Nucleus accumbens (tissue), 56 donors: ENCODE measurements at places on chromosomes 16 and 17.

DNA sequence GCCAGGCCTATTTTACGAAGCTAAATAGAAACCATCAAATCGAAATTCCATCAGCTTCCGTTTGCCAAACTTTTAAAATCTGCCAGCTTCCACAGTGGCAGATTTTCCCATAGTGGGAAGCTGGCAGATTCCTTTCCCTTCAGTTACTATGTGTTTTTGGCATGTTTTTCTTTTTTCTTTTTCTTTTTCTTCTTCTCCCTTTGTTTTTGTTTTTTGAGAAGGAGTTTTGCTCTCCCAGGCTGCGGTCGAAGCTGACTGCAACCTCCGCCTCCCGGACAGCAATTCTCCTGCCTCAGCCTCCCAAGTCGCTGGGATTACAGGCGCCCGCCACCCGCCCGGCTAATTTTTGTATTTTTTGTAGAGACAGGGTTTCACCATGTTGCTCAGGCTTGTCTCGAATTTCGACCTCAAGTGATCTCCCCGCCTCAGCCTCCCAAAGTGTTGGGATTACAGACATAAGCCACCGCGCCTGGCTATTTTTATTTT is 684 bp upstream of the CWC25 start:
- no peak for DNase-seq

- no peak for DNase-seq
Measured at GRCh38 chr17:29782917-29783316, 147.1 kb downstream of the SSH2 start.

DNA sequence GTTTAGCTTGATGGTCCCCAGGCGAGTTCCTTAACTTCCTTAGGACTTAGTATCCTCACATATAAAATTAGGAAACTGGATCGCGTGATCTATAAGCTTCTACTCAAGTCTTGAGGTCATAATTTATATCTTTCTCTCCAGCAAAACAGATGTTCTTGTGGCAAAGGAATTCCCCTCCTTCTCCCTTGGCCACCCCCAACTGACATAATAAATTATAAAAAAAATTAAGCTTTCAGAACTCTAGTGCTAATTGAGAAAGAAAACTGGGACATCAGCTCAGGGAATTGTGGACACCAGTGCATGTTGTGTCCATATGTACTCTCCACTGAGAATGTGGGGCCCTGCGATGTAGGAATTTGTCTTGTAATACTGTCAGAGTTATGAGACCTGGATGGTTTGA is 13.5 kb downstream of the GNAO1 start:
- DNase-seq = no peak

- no peak for DNase-seq
Measured at GRCh38 chr17:14510136-14510535, 209.3 kb downstream of the HS3ST3B1 start.

- no peak for DNase-seq
Measured at GRCh38 chr16:72467157-72467759, 295.3 kb upstream of the PMFBP1 start.

DNA sequence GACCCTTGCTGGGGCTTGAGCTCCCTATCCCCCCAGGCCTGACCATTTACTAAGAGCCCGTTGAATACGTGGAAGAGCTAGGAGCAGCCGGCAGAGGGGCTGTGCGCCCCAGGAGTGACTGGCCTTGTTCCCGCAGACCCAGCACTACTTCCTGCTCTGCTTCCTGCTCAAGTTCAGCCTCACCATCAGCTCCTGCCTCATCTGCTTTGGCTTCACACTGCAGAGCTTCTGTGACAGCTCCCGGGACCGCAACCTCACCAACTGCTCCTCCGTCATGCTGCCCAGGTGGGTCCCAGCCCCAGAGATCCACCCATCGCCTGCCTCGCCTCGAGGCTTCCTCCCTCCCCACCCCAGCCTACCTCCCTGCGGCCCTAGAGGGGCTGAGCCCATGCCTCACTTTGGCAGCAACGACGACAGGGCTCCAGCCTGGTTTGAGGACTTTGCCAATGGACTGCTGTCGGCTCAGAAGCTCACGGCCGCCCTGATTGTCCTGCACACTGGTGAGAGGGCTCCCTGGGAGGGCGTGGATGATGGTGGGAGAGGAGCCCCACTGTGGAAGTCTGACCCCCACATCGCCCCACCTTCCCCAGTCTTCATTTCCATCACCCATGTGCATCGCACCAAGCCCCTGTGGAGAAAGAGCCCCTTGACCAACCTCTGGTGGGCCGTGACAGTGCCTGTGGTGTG is 17.2 kb downstream of the CASKIN2 start:
- DNase-seq = no peak

- DNase-seq = no peak
Measured at GRCh38 chr16:58027916-58028455, 2.4 kb downstream of the MMP15 start.

DNA sequence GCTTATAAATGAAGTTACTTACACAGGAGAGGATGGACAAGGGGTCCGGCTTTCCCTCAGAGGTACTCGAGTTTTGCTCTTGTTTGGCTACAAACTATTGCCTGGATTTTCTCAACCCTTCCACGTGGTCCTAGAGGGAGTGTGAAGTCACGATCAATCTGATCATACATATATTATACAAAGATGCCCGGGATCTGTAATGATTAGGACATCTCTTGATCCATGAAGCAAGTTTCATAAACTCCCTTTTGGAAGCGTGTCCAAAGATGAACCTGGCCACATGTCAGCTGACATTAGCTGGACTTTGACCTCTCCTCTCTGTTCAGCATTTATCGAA is 2.3 kb upstream of the CDH11 start:
- DNase-seq = no peak

- DNase-seq = no peak
Measured at GRCh38 chr17:68595496-68595895, 5.7 kb downstream of the FAM20A start.

GRCh38 chr17:75876190-75876937 is 2.0 kb downstream of the TRIM47 start:
- DNase-seq = no peak

- no peak for DNase-seq
Measured at GRCh38 chr16:31467151-31467773, 4.7 kb upstream of the TGFB1I1 start.

- peak; percentile 8 for DNase-seq
Measured at GRCh38 chr17:5587438-5588032, 3.2 kb upstream of the NLRP1 start.

DNA sequence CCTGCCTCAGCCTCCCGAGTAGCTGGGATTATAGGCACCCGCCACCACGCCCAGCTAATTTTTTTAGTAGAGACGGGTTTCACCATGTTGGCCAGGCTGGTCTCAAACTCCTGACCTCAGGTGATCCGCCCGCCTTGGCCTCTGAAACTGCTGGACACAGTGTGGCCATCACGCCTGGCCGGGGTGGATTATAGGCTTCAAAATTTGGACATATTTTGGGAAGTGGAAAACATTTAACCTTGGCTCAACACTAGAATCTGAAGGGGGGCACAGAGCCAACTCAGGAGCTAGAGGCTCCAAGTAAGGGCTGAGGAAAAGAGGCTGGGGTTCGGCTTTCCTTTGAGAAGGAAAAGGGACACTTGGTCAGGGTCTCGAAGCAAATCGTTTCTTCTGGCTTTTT is 2.2 kb upstream of the CDK5R1 start:
- DNase-seq = no peak

- DNase-seq = no peak
Measured at GRCh38 chr17:50621574-50622031, 13.1 kb upstream of the ABCC3 start.

DNA sequence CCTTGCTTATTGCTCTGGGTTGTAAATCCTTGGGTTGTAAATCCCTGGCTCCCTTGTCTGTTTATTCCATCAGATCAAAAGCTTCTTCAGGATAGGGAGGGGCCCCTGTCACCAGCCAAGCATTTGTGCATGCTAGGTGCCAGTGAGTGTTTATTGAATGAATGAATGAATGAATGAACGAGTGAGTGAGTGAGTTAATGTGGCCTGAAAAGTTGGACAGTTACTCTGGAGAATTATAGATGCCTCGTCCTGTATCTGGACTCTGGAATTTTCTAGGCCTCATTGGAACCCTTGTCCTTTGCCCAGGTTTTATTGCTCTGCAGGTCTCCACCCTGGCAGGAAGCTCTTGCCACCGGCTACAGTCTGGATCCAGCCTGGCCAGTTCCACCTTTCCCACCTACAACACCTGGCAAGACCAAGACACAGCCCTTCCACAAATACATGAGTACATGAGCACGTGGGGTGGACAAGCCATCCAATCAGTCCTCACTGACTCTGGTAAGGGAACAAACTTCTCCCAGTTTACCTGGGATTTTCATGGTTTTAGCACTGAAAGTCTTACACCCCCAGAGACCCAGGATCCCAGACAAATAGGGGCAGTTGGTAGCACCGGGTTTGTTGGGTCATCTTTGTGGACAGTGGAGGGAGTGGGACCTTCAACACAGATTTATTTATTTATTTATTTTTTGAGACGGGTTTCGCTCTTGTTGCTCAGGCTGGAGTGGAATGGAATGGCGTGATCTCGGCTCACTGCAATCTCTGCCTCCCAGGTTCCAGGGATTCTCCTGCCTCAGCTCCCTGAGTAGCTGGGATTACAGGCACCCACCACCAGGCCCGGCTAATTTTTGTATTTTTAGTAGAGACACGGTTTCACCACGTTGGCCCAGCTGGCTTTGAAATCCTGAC is 14.7 kb upstream of the CDH1 start:
- no peak for DNase-seq

DNA sequence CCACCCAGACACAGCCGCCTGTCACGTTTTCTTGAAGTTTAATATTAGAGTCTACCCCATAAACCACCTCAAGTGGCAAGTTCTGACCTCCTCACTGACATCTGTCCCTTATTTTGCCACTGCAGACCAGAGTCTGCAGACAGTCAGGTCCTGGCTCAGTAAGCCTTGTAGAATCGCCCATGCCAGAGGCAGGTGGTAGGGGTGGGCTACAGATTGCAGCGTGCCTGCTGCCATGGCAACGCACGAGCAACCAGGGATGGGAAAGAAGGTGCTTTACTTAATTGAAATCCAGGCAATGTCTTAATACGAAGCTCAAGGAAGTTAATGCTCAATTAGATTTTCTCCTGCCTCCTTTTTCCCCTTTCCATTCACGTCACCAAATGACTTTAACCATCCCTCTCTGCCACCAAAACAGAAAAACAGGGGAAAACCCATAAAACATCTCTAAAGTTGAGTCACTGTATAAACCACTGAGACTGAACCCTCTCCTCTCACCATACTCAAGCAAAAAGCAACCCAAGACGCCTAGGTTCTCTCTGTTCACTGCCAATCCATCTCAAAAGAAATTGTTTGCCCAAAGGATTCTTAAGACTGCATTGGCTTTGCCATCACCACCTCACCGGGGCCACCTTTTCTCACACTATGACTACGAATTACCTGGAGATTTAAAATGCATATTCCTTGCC is 228.8 kb downstream of the SLC39A11 start:
- no peak for DNase-seq

DNA sequence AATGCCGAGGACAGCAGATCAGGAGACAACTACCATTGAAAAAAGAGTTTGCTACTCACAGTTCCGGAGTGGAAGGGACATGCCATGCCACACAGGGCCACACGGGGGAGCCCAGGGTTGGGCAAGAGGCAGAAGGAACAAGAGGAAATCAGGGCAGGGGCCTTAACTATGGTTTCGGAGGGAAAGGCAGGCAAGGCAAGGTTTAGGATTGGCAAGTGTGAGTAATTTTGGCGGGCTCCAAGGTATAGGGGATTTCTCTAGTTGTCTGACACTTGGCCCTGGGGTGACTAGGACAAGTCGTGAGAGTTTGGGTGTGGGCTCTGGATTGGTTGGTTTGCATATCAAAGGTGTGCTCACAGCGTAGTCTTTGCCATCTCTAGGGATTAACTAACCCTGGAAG is 27.0 kb upstream of the NTN1 start:
- no peak for DNase-seq

DNA sequence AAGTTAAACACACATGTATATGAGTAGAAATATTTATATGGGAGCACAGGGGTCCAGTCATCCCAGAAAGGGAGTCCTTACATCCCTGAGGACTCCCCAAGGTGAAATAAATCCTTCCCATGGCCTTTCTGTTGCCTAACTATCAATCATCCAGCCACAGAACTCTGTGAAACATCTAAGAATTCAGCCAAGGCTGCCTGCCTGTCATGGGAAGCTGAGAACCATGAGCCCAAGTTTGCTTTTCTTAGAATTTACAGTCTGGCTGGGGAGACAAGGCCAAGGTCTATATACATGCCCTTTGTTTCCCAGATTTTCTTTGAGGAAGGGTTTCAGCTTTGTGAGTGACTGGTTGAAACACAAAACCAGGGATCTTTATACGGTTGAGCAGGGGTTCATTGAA is 15.8 kb downstream of the MYL4 start:
- DNase-seq = no peak

- DNase-seq = no peak
Measured at GRCh38 chr16:56257666-56258342, 66.5 kb downstream of the GNAO1 start.

DNA sequence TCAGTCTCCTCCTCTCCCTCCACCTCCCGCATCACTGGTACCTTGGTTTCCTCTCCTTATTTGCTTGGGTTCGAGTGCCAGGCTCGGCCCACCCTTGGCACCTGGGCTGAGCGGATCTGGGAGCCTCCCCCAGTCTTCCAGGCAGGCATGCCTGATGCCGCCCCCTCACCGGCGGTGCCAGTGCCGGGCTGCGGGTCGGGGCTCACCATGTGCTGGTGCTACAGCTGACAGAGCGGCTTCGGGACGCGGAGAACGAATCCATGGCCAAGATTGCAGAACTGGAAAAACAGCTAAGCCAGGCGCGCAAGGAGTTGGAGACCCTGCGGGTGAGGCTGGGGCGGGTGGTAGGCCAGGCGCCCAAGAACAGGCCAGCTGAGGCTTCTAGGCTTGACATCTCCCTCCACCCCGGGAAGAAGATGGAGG is 19.2 kb downstream of the FMNL1 start:
- no peak for DNase-seq

DNA sequence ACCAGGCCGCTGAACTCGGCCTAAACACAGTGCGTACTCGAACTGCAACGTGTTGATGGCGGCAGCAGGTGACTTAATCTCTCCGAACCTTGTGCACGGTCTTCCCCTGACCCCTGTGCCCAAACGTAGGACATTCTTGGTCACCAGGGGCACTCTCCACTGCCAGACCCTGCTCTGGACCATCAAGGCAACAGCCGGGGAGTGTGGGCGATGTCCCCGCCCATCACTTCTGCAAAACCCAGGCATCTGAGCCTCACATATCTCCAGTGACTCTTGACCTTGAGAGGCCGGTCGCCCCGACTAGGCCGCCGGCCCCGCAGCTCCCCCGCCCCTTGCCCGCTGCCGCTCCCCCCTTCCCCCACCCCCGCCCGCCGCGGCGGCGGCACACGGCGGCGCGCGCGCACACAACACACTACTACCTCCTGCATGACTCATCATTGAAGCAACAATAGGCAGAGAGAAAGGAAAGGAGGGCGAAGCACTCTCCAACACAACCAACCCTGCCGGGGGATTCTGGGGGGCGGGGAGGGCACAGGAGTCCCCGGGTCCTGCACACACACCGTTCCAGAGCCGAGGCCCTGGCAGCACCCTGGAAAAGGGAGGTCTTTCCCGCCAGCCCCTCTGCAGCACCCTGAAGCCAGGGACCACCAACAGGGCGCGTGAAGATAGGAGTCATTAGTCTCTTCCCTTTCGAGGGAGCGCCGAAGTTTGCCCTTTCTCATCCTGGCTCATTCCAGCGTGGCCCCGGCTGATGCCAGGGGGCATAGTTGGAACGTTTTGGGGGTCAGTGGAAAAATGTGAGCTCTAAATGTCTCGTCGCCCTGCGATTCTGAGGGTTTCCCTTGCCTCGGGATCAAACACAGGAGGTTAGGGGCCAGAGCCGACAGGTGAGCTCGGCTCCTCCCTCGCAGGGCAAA is 1.9 kb downstream of the MNT start:
- DNase-seq = no peak

GRCh38 chr16:17647879-17648872 is 177.4 kb upstream of the XYLT1 start:
- DNase-seq = no peak

GRCh38 chr16:67179421-67180080 is 4.2 kb downstream of the MATCAP1 start:
- no peak for DNase-seq
